Endodermal cell (in vitro differentiated cells): ENCODE measurements at places on chromosomes 13 and 19.

GRCh38 chr13:20696073-20696472 lies 7.4 kb upstream of the IL17D start:
- no peak for DNase-seq

DNA sequence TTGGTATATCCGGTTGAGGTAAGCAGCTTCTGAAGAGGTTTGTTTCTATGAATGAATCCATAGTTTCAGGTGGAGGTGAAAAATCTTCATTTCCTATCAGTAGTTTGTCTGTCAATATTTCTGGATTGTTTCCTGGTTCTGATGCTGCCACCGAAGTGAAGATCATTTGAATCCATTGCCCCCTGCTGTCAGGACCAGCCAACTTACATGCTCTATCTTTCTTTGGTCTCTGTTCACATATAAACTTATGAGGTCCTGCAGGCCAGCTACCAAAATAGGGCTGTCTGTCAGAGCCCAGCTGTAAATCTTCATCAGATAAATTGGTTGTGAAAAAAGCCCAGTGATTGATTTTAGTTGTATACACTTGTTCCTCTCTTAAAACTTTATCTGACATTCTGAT lies 15.2 kb upstream of the N4BP2L1 start:
- DNase-seq: no peak

- peak; percentile 72 for DNase-seq
These were observed 790 bp downstream of the TPM4 start for GRCh38 chr19:16076958-16077611.

- DNase-seq: no peak
These were observed 515 bp upstream of the ZNF324B start for GRCh38 chr19:58450856-58451357.

DNA sequence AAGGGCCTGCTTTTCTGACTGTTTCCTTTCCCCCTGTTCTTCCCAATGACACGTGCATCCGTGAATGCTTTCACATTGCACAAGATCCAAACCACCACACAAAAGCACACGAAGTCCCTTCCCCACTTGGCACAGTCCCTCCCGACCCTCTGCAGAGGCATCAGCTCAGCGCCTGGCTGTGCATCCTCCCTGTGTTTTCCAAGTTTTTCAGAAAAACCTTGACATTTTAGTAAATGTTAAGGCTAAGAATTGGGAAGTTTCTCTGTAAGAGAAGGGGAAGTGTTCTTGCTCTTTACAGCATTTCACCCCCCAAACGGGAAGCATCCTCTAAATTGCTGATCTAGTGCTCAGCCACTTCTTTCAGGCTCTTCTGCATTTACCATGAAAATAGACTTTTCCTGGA lies 94.5 kb upstream of the TM9SF2 start:
- no peak for DNase-seq

DNA sequence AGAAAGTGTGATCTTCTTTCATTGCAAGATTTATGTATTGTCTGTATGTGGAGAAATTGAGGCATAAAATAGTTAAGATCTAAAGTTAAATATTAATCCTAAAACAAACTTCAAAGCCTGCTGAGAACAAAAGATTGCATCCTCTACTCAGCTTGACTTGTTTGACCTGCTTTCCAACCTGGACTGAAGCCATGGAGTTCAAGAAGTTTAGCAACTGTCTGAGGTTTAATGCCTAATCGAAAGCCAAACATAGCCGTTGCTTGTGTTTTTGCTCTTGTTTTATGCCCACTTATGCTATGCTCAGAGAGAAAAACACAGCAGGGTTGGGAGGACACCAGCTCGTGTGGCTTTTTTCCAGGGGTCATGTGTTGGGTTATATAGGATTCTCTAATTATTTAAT lies 135.6 kb downstream of the NUFIP1 start:
- DNase-seq: no peak

GRCh38 chr13:65309906-65310305 lies 1920.2 kb downstream of the PCDH9 start:
- no peak for DNase-seq

DNA sequence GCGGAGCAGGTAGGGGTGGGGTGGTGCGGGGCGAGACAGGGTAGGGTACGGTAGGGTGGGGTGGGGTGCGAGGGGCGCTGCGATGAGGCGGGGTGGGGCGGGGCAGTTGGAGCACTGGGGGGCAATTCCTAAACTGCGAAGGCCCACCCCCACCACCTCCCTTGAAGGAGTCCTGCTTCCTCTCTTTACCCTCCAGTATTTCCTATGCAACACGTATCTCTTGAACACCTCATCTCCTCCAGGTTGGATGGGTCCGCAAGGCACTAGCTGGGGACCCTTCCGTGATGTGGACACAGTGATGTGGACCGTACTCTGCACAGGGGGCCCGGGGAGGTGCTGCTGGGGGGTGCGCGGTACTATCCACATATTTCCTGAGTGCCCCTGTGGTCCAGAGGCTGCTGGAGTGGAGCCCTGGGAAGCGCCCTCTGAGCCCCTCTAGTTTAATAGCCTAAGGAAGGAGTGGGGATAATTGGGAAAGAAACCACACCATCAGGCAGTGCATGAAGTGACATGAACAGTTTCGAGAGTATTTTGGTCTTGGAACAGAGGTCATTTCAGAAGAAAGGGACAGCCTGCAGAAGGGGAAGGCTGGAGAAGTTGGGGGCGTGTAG lies 1.1 kb downstream of the IL17D start:
- DNase-seq: peak; percentile 57

DNA sequence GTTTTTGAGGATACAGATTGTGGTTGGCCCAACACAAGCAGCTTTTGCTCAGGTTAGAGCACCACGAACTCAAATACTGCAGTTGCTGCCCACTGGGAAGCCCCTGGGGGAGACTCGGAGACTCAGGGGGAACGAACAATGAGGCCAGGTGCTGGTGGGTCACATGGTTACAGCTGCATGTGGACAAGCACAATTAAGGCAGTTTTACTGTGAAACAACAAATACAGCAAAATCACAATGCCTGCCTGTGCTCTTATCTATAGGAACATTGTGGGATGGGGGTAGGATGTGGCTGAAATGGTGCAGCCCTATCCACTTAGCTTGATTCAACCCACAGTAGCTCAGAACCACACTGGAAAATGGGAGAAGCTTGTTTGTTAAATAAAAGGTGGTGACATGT lies 119.7 kb upstream of the SPATA13 start:
- DNase-seq: no peak

DNA sequence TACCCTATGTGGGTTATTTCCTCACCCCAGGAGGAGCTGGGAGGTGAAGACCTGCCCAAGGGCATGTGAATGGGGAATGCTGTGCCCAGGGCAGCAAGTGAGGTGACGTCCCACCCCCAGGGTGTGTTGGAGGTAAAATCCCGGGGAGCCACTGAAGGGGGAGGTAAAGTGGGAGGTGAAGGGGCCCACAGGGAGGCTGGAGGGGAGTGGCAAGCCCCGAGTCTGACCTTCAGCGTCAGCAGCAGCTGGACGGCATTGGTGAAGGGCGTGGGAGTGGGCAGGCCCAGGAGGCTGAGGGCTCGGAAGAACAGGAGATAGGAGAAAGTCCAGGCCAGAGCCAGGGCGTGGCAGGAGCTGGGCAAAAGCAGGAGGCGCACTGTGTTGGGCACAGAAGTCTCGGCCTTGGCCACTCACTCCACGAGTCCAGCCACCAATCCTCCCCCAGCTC lies 2.4 kb downstream of the MBOAT7 start:
- no peak for DNase-seq

GRCh38 chr13:92806215-92806614 lies 420.4 kb upstream of the GPC6 start:
- no peak for DNase-seq

DNA sequence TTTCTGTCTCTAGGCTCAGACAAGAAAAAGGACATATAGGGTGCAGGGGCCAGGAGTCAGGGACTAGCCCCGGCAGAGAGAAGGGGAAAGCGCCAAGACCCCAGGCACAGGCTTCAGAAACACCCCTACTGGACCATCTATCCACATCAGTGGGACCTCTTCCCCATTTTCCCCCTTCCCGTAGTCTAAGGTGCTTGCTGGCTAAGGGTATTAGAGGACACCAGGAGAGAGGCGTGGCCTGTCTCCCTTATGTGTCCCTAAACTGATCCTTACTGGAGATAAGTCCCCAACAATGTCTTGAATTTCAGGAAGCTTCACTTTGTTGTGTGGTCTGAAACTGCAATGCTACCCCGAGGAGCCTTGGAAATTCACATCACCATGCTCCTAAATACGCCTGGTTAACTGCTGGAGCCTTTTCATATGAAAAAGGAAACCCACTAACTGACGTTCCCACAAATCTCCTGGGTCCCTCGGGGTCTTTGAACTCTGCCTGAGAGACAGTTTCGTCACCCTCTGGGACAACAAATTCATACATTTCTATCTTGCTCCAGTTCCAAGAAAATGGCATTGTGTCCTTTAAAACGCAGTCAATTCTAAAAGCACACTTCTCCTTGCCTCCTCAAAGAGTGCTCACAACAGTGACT lies 197.7 kb downstream of the COL4A1 start:
- DNase-seq: no peak

GRCh38 chr19:38543807-38544568 lies 73.8 kb downstream of the MAP4K1 start:
- DNase-seq: peak; percentile 75

GRCh38 chr13:71303144-71303543 lies 563.9 kb downstream of the DACH1 start:
- DNase-seq: peak; percentile 58

DNA sequence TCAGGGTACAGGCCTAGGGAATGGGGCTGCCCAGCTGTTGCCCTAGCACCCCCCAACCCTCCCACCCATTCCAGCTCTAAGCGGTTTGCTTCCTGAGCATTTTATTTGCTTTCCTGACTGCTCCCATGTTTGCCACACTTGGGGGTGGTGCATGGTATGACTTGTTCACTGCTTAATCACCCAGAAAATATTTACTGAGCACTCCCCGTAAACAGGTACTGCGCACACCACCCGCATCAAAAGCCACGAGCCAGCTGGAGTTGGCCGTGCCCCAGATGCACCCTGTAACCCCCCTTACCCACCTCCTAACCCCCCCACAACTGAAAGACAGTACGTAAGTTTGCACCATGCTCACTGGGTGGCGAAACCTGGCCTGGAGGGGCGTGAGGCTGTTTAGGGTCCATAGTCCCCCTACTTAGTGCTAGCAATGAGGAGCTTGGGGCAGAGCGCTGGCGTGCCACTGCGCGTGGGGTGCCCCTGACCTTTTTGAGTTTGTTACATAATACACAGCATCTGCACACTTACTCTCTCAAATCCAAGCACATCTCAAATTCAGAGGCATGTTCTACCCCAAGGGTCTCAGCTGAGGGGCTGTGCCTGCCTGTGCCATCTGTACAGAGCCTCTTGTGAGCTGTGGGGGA lies 29.8 kb downstream of the DPF1 start:
- DNase-seq: no peak
